HCT116 (cell line): ENCODE measurements at places on chromosomes 2 and 18. TPM values are rescaled to one million over a fixed set of nuclear protein-coding genes. Genes with fewer than 3 reads are reported as not detected.

The NR4A2 gene
- total RNA-seq = 17.9 TPM

The C1GALT1C1L gene
- total RNA-seq = 0.20 TPM

The LYG2 gene
- total RNA-seq = 0.27 TPM

The CHST9 gene
- total RNA-seq = not detected

The RFTN2 gene
- total RNA-seq = not detected

The CYS1 gene
- 3.7 TPM for total RNA-seq

The HEATR5B gene
- 10.6 TPM for total RNA-seq

The LIPG gene
- 2.6 TPM for total RNA-seq

The POMC gene
- not detected for total RNA-seq

The COL5A2 gene
- 2.3 TPM for total RNA-seq

The SPP2 gene
- not detected for total RNA-seq

The SPC25 gene
- total RNA-seq = 29.8 TPM

The ZBTB7C gene
- total RNA-seq = 0.37 TPM

The TM4SF20 gene
- total RNA-seq = not detected

The MC4R gene
- total RNA-seq = not detected

The SPTBN1 gene
- 84.4 TPM for total RNA-seq

The KCNG3 gene
- total RNA-seq = 1.5 TPM

The FBXO36 gene
- total RNA-seq = 3.8 TPM

The LAMA3 gene
- total RNA-seq = 5.6 TPM

The CRYGC gene
- not detected for total RNA-seq

The LONRF2 gene
- total RNA-seq = 1.6 TPM

The ABCA12 gene
- 1.3 TPM for total RNA-seq

The LRATD1 gene
- total RNA-seq = 0.07 TPM

The RAPGEF4 gene
- 0.59 TPM for total RNA-seq
